ENCODE measurements at places on chromosomes 1 and 21. TPM values are rescaled to one million over a fixed set of nuclear protein-coding genes. Genes with fewer than 3 reads are reported as not detected.

DNA sequence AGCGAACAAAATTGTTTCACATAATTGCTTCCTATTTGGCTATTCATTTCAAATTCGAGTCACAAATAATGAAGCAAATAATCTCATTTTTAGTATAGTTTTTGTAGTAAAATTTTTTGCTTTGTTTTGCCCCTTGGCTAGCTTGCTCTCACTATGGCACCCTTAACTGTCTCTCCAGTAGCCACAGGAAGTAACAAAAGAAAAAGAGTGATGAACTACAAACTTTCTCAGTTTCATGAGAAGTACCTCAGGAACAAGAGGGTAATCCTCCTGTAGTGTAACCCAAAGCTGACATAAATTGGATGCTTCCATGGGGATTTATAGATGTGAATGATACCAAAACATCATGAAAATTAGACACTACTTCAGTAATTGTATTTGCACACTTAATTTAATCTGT lies 242.9 kb downstream of the BARHL2 start:
- no peak for DNase-seq
- H3K4me1 ChIP-seq, result no peaks in the 10 kb centered on the region
- H3K27ac ChIP-seq, result no peak overlapping the region
- no peaks in the 10 kb centered on the region for H3K27me3 ChIP-seq
- H3K4me3 ChIP-seq, result no peak overlapping the region
- no peaks in the 10 kb centered on the region for H3K36me3 ChIP-seq

GRCh38 chr1:224219011-224219611 lies 36.1 kb downstream of the DEGS1 start:
- no peaks in the 10 kb centered on the region for H3K36me3 ChIP-seq
- peak overlapping the region; percentile 4 for H3K27ac ChIP-seq
- H3K4me1 ChIP-seq, result no peaks in the 10 kb centered on the region
- no peak for DNase-seq
- H3K27me3 ChIP-seq, result no peaks in the 10 kb centered on the region
- H3K4me3 ChIP-seq, result no peak overlapping the region

DNA sequence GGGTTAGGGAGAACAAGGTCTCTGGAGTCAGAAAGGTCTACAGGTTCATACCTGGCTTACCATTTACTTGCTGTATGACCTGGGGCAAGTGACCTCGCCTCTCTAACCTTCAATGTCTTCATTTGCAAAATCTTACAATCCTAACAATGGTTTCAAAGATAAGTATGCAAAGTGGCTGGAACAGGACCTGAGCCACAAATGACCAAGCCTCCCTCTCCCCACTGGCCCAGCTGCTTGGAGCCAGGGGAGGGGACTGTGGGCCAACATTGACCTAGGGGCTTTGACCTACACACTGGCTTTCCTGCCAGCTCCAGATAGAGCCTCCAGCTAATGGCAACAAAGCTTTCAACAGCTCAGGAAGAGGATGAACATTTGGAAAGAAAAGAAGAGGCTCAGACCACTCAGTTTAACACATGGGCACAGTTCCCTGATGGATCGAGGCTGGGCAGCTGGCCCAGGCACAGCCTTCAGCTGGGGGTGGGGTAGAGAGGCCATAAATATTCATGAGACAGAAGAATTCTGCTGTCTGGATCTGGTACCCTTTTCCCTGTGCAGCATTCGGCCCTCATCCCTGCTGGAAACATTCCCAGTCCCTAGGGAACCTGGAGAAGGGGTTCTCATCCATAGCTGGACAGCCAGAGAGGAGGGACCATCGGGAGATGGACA lies 12.9 kb downstream of the PTAFR start:
- no peak for DNase-seq
- no peak overlapping the region for H3K27ac ChIP-seq
- peaks cover 7% of the 10 kb centered on the region for H3K27me3 ChIP-seq
- no peak overlapping the region for H3K4me3 ChIP-seq

DNA sequence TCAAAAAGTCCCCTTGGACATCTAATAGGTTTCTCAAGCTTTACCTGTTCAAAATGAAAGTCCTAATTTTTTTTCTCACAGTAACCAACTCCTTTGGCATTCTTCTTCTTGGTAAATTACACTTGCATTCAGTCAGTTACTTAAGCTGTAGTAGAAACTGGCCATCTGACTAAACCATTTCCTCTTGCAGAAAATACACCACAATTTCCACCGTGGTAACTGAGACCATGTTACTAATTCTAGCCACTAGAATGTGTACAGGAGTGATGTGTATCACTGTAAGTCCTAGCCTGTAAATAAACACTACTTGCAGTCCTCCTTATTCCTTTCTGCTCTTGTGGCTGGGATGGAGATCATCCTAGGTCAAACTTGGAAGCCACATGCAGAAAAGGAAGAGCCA lies 965.4 kb upstream of the TMPRSS15 start:
- H3K4me3 ChIP-seq, result no peak overlapping the region
- no peaks in the 10 kb centered on the region for H3K36me3 ChIP-seq
- H3K27ac ChIP-seq, result no peak overlapping the region
- no peaks in the 10 kb centered on the region for H3K27me3 ChIP-seq
- no peak for DNase-seq

DNA sequence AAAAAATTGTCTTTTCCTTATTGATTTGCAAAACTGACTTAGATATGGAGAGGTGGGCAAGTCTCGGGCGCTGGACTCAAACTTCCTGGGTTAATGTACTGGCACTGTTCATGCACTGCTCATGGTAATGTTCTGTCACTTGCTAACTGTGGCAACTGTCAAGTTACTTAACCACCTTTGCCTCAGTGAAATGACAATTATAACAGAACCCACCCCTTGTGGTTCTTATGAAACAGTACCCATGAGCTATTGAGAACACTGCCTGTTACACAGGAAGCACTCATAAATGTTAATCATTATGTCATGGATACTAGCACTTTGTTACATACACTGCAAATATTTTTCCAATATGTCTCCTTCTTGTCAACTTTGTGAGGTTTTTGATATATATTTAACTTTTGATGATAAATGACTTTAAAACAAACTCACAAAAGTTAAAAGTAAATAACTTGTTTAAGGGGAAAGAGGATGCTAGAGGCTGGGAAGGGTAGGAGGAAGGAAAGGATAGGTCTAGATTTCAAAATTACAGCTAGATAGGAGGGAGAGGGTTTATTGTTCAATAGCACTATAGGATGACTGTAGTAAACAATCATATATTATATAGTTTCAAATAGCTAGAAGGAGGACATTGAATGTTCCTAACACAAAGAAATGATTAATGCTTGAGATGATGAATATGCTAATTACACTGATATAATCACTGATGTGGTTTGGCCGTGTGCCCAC lies 342.5 kb downstream of the ADGRL2 start:
- H3K27me3 ChIP-seq, result no peaks in the 10 kb centered on the region
- H3K4me1 ChIP-seq, result peaks cover 18% of the 10 kb centered on the region
- peak overlapping the region; percentile 31 for H3K4me3 ChIP-seq
- peak overlapping the region; percentile 22 for H3K27ac ChIP-seq
- peaks cover 3% of the 10 kb centered on the region for H3K36me3 ChIP-seq
- DNase-seq, result no peak

DNA sequence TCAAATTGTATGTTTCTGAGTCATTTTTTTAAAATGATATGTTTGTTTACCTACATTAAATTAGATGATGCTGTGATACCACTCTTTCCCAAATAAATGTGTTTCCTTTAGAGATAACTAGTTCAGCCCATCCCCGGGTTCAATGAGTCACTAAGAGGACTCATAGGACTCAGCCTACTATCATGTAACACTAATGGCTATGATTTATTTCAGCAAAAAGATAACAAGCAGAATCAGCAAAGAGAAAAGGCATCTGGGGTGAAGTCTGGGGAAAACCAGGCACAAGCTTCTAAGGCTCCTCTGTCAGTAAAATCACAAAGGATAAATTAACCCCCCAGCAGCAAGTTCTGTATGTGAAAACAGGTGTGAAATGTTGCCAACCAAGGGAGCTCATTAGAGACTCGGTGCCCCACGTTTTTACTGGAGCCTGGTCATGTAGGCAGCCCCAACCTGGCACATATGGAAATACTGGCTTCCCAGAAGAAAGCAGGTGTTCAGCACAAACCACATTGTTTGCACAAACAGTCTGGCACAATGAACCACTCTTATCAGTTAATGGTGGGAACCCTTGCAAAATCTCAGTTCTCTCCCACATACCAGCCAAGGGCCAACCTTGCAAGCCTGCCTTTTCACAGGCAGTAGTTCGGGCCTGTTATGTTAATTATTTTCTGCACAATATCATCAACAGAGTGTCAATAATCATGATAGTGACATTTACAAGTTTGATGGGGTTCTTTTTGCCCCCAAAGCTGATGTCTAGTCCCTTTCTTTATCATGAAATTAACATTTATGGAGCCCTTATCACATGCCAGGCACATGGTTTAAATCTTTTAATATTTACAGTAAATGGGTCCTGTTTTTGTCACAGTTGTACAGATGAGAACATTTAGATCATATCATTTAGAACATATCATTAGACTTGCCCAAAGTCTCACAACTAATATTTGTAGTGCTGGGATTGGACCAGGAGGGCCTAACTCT lies 23.1 kb upstream of the CNN3 start:
- no peaks in the 10 kb centered on the region for H3K36me3 ChIP-seq
- H3K27ac ChIP-seq, result no peak overlapping the region
- no peaks in the 10 kb centered on the region for H3K4me1 ChIP-seq
- DNase-seq, result no peak

DNA sequence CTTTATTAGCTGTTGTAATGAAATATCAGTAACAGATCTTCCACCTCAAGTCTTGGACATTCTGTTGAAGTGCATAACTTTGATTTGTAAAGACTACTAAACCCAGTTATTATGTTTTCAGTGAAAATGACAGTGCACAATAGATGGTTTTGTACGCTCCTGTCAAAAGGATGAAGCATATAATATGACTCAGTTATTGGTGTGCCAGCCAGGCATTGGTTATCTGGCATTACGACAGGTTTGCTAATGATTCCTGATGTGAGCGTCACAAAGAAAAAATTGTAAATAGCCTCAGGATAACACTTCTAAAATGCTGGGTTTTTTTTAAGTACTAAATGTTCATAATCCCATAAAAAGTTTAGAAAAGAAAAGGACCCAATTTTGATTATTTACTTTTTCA lies 147.9 kb downstream of the MAGI3 start:
- H3K4me1 ChIP-seq, result no peaks in the 10 kb centered on the region
- H3K27me3 ChIP-seq, result peaks cover 5% of the 10 kb centered on the region
- no peak overlapping the region for H3K4me3 ChIP-seq
- no peak overlapping the region for H3K27ac ChIP-seq
- no peaks in the 10 kb centered on the region for H3K36me3 ChIP-seq

DNA sequence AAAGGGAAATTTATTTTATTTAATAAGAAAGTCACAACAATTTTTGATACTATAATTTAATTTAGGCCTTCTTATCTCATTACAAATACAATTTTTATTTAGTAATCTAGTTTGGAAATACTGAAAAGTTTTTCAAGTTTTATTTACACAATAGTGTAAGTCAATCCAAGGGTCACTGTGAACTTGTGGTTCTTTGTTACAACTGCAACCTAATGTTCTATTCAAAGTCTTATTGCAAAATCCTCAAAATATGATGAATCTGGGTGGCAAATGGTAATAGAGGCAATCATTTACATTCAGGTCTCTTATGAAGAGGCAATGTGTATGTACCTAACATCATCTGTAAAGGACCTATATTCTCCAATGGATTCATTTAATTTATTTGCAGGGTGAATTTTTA lies 421.2 kb downstream of the DPYD start:
- no peak overlapping the region for H3K4me3 ChIP-seq
- H3K27ac ChIP-seq, result no peak overlapping the region
- peaks cover 1% of the 10 kb centered on the region for H3K27me3 ChIP-seq
- H3K4me1 ChIP-seq, result no peaks in the 10 kb centered on the region

The LIN28A gene
- polyA plus RNA-seq, result not detected

The TFF2 gene
- polyA plus RNA-seq, result not detected

The ARHGEF16 gene
- not detected for polyA plus RNA-seq
